Fibroblast of skin of left biceps (primary cell): ENCODE measurements at places on chromosomes 1 and 21.

DNA sequence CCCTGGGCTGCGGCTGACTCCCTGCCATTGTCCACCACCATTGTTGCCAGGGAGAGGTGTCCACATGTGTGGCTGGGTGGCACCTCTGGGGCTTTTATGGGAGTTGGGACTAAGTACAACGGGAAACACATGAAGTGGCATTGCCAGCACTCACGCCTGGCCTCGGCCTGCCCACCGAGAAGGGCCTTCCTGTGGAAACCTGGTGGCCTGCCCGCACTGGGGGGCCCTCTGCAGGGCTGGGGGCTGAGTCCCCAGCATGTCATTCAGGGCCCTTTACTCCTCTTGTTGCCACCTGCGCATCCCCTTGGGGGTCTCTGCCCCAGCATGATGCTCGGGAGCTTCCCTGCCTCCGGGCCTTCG is 35.5 kb upstream of the RUNX3 start:
- DNase-seq: no peak

GRCh38 chr1:186887203-186887602 is 58.5 kb downstream of the PLA2G4A start:
- DNase-seq: no peak

DNA sequence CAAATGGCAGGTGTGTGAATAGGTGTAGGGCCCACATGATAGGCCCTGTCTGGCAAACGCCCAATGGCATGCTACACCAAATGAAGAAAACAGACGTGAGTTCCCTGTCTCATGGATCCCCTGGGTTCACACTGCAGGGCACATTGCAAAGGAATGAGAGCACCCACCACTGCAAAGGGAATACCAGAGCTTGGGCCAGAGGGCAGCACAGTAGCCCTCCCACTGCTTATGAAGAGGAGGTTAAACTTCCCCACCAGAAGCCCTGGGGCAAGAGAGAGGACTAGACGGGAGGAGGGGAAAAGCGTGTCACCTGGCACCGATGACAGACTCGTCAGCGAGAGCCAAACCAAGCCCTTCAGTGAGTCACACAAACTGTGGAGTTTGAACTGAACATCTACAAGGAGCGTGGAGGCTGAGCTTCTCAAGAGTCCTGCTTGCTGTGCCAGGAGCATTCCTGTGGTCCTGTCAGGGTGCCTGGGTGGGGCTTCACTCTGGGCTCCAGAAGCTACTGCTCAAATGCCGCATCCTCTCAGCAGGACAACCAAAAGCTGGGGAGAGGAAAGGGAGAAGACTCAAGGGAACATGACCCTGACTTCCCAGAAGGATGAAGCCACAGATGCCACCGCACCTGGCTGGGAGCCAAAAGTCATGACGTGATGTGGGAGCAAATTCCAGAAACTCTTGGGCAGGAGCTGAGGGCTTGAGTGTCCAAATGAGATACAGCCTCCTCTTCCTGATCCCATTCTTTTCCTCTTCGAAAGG is 61.1 kb downstream of the TOMM20 start:
- DNase-seq: peak; percentile 93

DNA sequence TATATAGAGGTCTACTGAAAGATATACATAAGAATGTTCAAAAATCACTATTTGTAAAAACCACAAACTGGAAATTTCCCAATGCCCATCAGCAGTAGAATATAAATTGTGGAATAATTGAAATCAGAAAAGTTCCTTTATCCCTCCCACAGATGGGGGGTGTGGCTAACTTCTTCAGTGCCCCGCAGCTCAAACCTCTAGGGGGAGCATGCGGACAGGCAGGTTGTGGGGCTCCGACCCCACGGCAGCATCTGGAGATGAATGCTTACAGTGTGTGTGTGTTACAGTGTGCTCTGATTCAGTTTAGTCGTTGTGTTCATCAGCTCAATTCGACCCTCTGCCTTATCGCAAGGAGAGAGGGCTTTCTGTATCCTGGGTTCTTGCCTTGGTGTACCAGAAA is 262.1 kb upstream of the LRRC7 start:
- no peak for DNase-seq

DNA sequence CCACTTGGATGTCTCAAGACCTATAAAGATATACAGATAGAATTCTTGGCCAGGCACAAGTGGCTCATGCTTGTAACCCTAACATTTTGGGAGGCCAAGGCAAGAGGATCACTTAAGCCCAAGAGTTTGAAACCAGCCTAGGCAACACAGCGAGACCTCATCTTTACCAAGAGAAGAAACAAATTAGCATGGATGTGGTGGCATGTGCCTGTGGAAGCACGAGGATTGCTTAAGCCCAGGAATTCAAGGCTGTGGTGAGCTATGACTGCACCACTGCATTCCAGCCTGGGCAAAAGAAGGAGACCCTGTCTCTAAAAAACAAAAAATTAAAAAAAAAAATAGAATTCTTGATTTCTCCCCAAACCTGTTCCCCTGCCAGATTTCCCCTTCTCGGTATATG is 8.3 kb downstream of the ASAP3 start:
- no peak for DNase-seq

GRCh38 chr1:30715216-30715615 is 8.2 kb downstream of the MATN1 start:
- DNase-seq: no peak

DNA sequence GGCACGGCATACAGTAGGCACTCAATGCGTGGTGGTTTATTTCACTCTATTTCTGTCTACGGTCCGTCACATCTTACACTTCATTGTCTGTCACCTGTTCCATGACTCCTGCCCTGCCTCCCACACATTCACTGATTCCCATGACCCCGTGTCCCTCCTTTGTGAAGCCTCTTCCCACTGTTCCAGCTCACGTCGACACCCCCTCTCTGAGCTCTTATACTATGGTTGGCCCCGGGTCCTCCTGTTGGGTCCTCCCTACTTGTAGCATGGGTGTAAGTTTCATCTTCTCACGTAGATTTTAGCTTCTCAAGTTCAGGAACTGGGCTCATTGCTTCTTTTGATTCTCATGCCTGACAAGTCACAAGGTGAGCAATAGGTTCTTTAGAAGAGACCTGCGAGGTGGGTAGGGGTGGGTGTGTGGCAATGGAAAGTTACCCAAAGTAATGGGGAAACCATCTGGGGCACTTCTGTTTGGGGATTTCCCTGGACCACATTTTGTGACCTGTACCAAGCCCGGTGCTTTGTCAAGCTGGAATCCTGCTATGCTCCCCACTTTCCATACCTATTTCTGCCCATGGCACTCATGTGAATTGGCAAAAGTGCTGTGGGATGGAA is 22.1 kb upstream of the IL10 start:
- no peak for DNase-seq

GRCh38 chr1:205988585-205988995 is 14.6 kb downstream of the RAB7B start:
- no peak for DNase-seq
